ENCODE measurements at places on chromosomes 5 and 9.

DNA sequence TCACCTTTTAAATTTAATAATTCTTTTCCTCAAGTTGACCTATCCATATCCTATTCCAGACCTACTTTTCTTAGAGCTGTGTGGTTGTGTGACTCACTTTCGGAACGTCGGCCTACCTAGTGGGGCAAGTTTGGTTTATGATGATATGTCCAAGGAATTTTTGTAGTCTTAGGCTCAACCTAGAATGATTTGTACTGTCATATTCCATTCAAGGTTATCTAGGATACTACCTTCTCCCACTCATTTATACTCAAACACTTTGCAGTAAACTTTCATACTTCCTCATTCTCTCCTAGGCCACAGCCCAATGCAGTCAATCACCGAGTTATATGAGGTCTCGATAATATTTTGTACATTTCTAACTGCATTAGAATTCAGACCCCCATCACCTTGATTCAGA is 61.9 kb downstream of the PIK3R1 start:
- DNase-seq: no peak

DNA sequence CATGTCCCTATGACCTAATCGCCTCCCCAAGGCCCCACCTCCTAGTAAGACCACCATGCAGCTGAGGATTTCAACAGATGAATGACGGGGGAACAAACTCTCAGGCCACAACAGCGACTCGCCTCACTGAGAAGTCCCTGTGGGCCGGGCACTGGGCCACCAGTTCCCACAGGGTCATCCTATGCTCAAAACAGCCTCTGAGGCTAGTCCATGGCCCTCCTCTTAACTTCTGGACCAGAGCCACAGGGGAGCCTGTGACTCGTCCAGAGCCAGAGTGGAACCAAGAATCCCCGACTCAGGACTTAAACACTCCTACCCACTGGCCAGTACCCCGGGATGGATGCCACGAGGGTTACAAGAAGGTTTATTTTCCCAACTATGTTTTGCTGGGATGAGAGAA is 12.3 kb downstream of the GFPT2 start:
- no peak for DNase-seq

GRCh38 chr9:89407070-89407469 is 88.8 kb downstream of the SECISBP2 start:
- DNase-seq: no peak

DNA sequence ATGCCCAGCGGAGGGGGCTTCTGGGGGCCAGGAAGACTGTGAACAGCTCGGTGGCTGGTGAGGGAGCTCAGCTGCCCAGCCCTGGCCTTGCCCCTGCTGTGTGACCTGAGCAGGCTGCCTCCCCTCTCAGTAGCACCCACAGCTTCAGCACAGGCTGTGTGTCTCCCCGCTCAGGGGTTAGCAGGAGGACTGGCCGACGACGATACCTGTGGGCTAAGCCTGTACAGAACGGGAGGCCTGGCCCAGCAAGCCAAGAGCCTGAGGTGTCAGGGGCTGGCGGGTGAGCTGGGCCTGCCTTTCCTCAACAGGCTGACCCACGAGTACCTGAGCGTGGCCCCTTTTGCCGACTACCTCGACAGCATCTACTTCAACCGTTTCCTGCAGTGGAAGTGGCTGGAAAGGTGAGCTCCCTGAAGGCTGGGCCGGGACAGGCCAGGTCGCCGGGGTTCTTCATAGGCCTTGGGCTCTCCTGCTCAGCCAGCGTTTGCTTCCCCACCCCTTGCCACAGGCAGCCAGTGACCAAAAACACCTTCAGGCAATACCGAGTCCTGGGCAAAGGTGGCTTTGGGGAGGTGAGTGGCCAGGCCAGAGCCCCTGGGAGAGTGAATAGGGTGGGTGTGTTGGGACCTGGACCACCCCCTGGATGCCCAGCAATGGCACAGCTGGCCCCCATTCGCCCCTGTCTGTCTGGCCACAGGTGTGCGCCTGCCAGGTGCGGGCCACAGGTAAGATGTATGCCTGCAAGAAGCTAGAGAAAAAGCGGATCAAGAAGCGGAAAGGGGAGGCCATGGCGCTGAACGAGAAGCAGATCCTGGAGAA is 6.6 kb downstream of the GRK6 start:
- no peak for DNase-seq

DNA sequence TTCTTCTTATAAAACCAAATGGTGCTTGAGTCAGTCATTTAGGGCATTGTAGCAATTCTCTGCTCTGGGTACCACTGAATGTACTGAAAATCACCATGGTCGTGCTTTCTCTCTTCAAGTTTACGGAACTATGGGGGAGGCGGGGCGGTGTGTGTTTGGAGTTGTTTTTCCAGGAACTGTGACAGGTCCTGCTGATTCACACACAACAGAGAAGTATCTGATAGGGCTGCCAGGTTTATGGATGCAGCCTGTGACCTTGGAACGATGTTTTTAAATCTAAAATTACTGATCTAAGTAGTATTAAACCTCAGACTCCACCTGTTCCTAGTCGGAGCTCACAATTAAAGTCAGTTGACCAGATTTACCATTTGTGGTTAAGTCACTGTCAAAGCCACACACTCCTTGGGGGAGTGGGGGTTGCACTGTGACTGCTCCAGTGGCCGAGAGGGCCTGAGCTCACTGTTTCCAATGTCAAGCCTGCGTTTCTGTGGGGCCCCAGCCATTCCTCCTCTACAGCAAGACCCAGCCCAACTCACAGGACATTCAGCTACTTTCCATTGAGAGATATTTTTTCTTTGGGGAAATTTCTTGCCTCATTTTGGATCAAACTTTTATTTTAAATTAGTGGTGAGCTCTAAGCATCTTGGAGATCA is 44.4 kb downstream of the GADD45G start:
- no peak for DNase-seq

DNA sequence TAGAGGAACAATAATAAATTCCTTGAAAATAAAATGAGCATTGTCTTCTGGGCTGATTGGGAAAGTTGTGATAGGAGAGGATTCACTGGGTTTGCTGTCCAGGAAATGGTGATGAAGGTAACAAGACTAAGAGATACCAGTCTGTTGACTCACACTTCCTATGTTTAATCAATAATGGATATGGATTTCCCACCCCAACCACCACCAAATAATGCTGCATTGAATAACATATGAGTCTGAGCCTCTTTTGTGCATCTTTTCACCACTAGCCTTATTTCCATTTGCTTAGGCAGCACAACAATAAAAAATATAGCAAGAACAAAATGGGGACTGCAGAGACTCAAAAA is 120.2 kb upstream of the NFIB start:
- DNase-seq: no peak

DNA sequence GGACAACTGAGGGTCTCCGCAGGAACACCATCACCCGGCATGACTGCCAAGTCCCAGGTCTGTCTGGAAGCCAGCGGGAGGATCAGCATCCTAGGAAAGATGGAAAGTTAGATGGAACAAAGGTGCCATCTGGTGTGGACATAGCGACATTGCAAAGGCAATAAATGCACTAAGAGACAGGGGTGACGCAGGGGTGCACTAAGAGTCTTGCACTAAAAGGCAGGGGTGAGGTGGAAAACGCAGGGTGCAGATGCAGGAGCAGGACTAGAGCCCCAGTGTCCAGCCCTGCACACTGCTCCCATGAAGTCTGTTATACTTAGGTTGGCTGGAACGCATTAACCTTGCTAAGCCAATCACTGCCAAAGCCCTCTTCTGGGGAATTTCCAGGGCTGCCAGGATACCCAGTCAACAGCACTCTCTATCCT is 15.5 kb downstream of the ATOX1 start:
- DNase-seq: no peak

DNA sequence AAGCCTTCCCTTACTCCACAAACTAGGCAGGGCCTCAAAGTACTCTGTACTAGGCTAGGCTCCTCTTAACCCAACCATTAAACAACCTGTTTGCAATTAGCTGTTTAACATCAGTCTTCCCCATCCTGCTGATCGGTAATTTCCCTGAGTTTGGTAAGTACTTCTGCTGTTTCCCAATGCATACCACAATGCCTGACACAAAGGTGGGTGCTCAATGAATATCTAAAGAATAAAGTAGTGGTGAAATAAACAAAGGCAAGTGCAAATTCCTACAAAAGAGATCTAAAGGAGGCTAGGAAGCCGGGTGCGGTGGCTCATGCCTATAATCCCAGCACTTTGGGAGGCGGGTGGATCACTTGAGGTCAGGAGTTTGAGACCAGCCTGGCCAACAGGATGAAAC is 25.0 kb downstream of the FBXW2 start:
- no peak for DNase-seq

GRCh38 chr9:109855540-109855939 is 75.5 kb downstream of the PALM2AKAP2 start:
- DNase-seq: no peak

GRCh38 chr5:54558362-54558761 is 40.8 kb downstream of the SNX18 start:
- DNase-seq: no peak

- DNase-seq: no peak
Measured at GRCh38 chr9:94591876-94592275, 1.7 kb downstream of the FBP2 start.

DNA sequence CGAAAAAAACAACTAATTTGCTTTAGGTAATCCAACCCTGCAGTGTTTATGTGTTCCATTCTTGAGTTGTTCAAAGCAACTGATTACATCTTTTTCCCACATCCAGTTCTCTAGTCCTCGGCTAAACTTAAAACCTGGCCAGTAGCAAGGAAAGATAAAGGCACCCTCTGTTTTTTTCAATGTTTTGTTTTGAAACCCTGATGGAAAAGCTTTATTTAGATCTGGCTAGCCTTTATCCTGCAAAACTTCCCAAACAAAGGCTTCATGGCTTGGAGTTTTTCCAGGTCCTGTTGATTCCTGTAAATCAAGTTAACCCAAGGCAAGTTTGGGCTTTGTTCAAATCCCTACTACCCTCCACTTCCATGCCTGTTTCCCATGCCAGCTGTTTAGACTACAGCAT is 105.1 kb downstream of the CEMIP2 start:
- no peak for DNase-seq

- no peak for DNase-seq
Measured at GRCh38 chr5:91443023-91443422, 59.9 kb upstream of the ARRDC3 start.

GRCh38 chr9:83473488-83473971 is 64.7 kb downstream of the FRMD3 start:
- no peak for DNase-seq

GRCh38 chr9:34675048-34675714 is 12.7 kb upstream of the CCL27 start:
- DNase-seq: peak; percentile 89

DNA sequence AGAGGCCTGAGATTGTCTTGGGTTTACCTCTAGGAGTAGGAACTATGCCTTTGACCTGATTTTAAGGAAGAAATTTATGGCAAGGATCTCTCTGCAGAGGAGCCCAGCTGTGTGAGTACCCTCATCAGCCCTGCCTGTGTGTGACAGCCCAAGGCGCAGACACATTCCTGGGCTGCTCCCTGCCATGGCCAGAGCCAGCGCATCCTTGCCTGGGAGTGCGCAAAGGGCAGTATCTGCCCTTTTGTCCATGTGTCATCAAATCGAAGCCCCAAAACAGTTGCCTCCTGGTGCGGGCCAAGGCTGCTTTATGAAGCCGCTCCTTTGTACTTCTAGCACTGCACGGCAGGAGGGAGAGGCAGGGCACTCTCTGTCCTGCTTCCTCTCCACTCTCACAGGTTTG is 51.9 kb downstream of the PRRT1B start:
- DNase-seq: no peak

DNA sequence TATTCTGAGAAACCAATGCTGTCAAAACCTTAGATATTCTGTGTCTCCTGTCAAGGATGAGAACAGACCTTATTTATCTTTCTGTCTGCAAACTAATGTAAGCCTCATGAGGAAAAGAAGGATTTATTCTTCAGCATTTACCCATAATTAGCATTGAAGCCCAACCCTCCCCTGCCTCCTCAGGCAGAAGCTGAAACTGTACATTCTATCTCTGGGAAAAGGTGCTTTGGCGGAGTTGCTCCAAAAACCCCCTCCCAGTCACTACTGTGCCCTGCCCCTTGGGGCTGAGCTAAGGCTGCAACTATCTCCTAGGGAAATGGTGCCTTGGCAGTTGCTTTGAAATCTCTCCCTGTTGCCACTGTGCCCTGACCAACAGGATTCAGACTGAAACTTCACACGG is 106.2 kb upstream of the TLR4 start:
- DNase-seq: no peak

- DNase-seq: no peak
Measured at GRCh38 chr5:172531704-172532026, 77.3 kb upstream of the SH3PXD2B start.

- DNase-seq: no peak
Measured at GRCh38 chr5:16464231-16464630, 1.4 kb downstream of the ZNF622 start.

DNA sequence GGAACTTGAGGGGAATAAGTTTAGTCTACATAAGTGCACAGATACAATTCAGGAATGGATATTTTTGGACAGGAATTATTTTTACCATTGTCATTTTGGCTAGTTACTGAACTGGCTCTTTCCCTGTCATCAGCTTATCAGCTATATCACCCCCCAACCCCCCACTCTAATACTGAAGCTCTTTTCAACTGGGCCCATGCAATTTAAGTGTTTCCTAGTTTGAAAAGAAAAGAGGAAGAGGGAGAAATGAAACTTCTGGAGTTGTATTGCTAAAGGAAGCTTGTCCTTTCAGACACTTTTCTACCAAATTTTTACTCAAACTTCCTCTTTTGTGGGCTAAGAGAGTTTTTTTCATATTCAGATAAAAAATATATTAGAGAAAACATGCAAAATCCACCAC is 18.5 kb upstream of the TIMD4 start:
- no peak for DNase-seq

DNA sequence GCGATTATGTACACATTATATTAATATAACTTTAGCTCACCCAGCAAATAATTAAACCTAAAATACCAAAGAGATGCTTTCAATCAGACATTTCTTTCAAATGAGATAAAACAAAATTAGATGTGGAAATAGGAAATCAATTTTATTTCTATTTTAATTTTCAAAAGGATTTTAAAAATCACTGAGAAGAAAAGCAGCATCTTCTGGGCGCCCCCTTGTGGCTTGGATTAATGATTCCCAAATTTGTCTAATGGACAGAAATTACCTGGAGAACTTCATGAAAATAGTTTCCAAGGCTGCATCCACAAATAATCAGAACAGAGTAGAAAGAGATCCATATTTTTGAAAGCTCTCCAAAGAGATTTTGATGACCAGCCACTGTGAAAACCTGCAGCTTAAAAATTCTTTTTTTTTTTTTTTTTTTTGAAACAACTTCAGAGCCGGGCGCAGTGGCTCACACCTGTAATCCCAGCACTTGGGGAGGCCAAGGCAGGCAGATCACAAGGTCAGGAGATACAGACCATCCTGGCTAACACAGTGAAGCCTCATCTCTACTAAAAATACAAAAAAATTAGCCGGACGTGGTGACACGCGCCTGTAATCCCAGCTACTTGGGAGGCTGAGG is 50.9 kb upstream of the CEMIP2 start:
- no peak for DNase-seq

DNA sequence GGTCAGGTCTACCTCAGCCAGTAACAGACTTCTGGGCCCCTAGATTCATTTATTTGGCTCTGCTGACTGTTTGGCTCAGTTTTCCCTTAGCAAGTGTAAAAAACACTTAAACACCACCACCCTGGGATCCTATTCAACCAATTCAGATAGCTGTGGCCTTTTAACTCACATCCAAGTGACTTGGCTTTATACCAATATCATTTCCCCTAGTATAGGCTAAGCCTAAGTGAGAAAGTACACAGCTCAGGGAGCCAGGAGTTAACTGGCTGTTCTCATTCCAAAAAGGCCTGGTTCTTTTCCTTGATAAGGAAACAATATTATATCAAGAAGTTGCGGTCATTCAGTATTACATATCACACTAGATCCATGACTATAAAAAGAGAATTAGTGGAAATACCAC is 163.5 kb downstream of the ARL15 start:
- DNase-seq: peak; percentile 54

Measured in NCI-H1092 (cell line).